ENCODE measurements at places on chromosomes 1 and 21.

- DNase-seq = no peak
These were observed 132.3 kb downstream of the TOMM20 start for GRCh38 chr1:234996245-234996757.

- no peak for DNase-seq
These were observed 177.6 kb downstream of the GABPA start for GRCh38 chr21:25912402-25912746.

DNA sequence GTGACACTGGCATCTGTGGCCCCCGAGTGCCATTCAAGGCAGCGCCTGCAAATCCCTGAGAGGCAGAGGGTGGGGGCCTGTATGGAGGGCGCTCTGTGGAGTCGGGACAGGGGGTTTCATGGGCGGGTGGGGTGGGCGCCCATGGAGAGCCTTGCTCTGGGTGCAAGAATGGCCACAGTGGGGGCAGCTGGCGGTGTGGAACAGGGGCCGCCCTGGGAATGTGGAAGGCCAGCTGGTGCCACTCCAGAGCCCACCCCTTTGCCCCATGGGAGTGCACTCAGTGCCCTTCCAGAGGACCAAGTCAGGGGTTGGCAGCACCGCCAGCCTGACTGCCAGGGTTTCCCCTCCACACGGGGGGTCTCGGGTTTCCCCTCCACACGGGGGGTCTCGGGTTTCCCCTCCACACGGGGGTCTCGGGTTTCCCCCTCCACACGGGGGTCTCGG lies 55.0 kb upstream of the TRAPPC10 start:
- no peak for DNase-seq

GRCh38 chr1:248229360-248229908 lies 1.8 kb upstream of the OR2M4 start:
- no peak for DNase-seq

DNA sequence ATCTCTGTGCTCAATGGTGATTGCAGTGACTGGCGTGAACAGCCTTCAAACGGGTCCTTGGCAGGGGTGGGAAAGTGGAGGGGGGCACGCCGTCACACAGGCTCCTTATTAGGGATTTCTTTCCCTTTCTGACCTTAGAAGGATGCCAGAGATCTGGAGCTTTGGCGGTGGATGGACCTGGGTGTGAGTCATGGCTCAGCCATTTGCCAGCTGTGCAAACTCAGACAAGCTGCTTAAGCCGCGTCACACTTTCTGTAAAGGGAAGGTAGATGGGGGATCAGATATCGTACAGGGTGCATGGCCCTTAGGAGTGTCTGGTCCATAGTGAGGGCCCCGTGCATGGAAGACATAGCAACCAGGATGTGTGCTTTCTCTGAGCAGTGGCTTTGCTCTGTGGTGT lies 48.3 kb upstream of the C1orf174 start:
- peak; percentile 99 for DNase-seq

GRCh38 chr1:196466654-196467053 lies 141.6 kb downstream of the KCNT2 start:
- DNase-seq = no peak

DNA sequence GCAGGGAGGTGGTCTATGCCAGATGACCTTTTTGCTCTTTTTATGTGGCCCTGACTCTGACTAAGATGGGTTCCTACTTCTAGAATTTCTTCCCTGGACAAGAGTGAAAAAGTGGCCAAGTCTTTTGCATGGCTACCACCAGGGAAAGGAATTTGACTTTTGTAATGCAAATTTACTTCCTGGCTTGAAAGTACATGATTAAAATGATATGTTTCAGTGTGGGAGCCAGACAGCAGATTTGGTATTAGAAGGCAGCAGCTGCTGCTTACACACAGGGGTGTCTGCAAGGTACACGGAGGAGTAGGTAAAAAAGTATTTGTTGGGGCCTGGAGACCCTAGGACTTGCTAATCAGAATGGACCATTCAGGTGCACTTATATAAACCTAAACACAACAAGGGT lies 78.4 kb downstream of the KCND3 start:
- DNase-seq = no peak

DNA sequence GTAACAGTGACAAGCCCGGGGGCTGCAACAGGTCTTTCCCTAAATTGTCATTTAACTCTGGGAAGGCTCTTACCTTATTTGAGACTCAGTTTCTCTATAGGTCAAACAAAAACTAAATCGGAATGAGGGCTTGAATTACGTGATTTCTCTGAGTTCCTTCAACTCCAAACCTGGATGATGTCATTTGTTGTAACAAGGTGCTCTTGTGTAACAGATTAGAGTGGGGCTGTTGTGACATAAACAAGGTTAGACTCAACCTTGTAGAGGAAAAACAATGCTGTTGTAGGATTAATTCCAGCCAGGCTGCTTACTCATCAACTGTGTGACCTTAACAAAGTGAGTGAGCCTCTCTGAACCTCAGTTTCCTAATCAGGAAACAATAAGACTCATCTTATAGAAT lies 74.4 kb downstream of the SUSD4 start:
- DNase-seq = peak; percentile 6
